ENCODE measurements at places on chromosomes 11 and 22.

DNA sequence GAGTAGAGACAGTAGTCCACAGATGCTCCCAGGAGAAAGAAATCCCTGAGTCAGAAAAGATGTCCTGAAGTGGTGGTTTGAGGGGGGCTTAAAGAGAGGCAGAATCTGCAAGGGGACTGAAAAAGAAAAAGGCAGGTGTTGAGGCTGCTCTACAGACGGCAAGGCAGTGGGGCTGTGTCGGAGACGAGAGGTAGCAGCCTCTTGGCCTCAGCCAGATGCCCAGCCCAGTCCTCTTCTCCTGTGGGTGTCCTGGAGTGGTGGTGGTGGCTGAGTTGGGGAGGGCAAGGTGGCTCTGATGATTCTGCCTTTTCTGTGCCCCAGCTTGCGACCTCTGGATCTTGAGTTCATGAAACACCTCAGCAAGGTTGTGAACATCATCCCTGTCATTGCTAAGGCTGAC is 9.3 kb upstream of the WBP2NL start:
- DNase-seq: no peak

- no peak for DNase-seq
Observed at GRCh38 chr22:37639771-37640590, 512 bp downstream of the SH3BP1 start.

GRCh38 chr22:44042249-44043218 is 18.4 kb downstream of the PARVB start:
- no peak for DNase-seq

DNA sequence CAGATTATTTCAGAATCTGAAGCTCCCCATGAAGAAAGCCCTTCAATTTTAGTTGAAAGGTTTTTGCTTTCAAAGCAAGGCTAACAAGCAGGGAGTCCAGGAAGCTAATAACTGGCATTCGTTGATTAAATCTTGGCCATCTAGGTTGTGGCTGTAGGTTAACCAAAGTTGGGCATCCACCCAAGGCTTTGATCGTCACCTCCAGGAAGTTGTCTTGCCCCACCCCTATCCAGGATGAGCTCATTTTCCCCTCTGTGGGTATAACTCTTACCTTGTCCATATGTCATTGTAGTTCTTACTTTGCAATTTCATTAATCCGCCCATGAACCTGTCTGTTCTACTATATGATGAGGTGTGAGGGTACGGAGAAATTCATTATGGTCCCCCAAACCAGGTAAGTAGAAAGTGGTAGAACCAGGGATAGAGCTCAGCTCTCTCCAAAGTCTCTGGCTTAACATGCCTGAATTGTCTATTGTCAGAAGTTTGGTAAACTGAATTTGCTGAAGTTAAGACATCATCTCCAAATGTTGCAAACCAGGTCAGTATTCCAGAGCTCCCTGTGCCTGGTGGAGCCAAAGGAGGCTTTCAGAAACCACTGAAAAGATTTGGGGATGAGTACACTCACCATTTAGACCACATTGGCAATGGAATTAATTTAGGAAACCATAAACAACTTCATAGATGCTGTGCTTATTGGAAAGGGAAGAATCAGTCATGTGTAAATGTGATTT is 97.1 kb downstream of the CD44 start:
- no peak for DNase-seq

DNA sequence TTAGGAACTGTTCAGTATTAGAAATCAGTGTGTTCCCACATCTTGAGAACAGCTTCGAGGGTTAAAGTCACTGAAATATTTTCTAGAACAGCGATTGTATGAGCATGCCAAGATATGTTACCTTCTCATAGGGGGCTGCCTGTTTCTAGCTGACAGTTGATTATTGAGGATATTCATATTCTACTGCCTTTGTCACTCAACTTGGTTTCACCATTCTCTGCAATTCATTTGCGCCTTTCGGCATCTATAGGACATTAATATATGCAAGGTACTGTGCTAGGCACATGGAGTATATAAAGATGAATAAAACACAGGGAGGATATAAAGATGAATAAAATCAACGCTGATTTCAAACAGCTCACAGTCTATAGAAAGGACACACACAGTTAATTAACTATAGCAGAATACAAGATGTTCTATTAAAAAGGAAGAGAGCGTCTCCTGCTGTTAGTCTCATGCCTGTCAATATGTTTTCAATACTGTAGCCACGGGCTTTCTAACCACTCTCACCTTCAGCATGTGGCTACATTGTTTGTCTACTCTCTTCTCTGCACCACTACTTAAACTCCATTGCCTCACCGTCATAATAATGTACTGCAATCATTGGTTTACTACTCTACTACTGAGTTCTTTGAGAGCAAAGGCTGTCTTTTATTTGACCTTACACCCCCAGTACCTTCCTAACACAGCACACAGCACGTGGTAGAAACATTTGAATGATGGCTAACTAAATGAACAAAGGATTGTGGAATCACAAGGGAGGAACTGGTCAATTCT is 81.9 kb downstream of the RAB30 start:
- no peak for DNase-seq

GRCh38 chr11:118841469-118842242 is 42.0 kb upstream of the CXCR5 start:
- no peak for DNase-seq

GRCh38 chr11:113105592-113105991 is 144.4 kb downstream of the NCAM1 start:
- no peak for DNase-seq

GRCh38 chr11:58395581-58395980 is 11.1 kb downstream of the OR5B3 start:
- no peak for DNase-seq

DNA sequence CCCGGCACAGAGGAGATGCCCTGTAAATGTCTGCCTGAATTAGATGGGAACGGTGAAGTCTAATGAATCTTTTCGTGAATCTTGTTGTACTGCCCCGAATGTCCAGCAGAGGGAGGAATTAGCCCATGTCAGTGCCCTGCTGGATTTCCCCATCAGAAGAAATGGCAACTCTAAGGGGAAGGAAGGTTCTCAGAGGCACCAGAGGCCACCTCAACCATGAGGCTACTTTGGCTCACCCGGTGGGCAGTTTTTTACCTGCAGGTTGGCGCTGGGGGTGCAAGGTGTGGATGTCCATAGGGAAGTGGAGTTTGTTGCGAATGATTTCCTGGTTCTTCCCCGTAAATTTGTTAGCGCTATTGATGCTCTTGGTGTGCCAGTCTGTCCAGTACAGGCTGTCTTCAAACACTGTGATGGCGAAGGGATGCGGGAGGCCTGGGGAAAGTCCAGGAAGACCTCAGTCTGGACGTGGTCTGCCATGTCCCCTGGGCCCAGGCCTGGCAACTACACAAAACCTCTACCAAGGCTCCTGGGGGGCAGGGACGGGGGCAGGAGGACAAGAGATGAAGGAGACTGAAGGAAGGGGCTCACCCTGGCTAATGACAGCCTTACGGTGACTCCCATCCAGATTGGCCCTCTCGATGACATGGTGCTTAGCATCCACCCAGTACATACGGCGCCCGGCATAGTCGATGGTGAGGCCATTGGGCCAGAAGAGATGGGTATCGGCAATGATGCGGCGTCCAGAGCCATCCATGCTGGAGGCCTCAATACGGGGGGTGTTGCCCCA is 28.5 kb downstream of the LRP4 start:
- DNase-seq: peak; percentile 21

- DNase-seq: no peak
Observed at GRCh38 chr11:129767827-129768226, 47.8 kb upstream of the TMEM45B start.

DNA sequence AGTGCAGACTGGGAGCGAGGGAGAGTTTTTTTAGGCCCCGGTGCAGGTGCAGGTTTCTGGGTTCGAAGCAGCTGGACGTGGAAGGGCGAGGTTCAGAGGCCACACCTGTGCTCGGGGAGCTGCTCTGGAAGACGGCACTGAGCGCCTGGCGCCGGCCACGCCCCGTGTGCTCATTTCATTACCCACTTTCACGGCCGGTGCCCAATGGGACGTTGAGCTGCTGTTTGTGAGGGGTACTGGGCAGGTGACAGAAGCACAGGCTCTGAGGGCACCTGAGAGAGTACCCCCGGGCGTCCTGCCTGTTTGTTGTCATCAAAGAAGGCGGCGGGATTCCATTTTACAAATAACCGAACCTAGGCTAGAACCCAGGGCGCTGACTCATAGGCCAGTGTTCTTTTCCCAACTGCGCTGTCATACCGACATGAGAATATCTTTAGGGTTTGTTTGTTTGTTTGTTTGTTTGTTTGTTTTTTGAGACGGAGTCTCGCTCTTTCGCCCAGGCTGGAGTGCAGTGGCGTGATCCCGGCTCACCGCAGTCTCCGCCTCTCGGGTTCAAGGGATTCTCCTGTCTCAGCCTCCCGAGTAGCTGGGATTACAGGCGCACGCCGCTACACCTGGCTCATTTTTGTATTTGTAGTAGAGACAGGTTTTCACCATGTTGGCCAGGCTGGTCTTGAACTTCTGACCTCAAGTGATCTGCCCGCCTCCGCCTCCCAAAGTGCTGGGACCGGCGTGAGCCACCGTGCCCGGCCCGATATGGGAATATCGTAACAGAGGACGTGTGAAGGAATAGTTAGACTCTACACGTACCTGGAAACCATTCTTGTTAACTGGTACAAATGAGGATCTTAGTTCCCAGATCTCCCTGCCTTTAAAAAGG is 16.6 kb upstream of the SPTBN2 start:
- no peak for DNase-seq

DNA sequence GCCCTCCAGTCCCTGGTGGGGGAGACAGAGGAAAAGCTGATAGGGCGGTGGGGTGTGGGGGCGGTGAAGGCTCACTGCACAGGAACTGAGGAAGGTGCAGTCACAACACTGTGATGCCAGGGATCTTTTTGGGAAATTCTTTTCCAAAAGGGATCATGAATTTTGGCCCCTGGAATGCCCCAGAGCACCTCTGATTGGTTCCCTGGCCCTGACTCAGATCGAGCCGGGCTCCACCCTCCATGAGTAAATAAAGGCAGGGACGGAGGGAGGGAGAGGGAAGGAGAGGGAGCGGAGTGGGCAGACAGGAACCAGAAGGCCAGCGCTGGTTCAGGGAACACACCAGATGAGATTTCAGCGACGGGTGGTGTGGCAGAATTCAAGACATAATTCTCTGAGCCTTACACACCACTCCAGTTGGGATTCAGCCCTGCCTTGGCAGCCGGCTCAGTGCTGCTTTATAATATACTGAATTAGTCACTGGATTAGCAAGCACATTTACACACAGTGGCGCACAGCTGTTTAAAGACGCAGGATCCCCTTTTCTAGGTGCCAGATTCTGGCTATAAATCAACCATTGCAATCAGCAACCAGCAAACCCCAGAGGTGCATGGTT is 80.3 kb downstream of the ETS1 start:
- no peak for DNase-seq

GRCh38 chr11:57269571-57270021 is 32.5 kb upstream of the APLNR start:
- peak; percentile 72 for DNase-seq

DNA sequence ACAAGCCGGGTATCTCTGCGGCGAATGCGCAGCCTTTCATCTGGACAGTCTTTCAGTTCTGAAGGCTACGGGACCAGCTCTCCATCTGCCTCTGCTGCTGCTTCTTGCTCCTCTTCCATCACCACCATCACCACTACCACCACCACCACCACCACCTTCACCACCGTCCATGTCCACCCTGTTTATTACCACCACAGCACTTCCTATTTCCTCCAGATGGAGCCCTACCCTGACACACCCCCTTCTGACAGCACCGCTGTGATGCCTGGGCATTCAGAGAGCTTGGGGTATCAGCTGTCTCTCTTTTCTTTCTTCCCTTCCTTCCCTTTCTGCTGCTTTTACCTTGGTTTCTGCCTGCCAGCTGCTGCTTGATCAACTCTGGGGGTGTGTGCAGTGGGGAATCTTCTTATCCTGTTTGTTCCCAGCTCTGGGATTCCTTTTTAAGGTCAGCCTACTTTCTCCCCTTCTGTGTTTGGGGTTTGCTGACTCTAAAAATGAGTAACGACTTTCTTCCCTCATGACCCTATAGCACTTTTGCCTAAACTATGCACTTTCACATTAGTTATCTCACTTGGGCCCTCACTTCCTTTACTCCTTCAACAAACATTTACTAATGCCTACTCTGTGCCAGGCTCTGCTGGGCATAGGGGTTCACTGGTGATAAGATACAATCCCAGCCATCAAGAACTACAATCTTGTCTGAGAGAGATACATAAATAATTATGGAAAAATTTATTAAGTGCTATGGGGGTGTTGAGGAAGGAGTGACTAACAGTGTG is 7.8 kb upstream of the RRM1 start:
- no peak for DNase-seq

DNA sequence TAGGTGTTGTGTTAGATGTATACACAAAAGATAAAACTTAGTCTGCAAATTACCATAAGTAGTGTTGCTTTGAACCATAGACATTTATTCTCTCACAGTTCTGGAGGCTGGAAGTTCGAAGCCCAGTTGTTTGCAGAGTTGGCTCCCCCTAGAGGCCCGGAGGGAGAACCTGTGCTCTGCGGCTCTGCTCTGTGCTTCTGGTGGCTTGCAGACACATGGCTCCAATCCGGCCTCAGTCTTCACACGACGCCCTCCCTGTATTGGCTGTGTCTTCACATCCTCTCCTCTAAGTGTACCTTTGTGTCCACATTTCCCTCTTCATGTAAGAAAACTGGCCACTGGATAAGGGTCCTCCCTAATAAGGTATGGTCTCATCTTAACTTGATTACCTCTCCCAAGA is 128.4 kb downstream of the OPCML start:
- DNase-seq: no peak

DNA sequence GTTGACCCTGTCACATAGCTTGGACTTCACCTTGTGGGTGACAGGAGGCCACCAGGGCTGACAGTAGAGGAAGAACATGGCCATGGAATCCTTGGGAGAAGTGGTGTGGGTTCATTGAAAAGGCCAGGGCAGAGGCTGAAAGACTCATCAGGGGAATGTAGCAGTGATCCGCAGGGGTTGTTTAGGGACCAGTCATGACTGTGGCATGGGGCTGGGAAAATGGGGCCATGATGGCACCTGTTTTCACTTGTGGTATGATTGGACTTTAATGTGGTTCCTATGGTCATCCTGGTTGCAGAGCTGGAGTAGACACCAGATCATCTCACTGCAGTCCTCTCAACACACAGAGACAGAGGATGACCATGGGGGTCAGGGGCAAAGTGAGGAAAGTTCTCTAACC is 66.7 kb upstream of the MYEOV start:
- DNase-seq: no peak

DNA sequence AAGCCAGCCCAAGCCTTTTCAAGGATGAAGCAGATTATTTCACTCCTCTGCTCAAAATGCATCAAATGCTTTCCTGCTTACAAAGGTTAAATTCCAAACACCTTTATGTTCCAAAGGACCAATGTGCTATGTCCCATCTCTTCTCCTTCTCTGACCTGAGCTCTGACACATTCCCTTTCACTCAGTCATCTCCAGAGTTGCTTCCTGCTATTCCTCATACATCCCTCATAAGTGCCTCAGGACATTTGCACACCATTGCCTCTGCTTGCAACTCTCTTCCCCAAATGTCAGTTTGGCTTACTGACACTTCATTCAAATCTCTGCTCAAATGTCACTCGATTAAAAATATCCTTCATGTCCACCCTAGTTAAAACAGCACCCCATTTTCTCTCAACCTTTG is 53.3 kb upstream of the BMAL1 start:
- DNase-seq: no peak

GRCh38 chr11:19429108-19429760 is 188.5 kb upstream of the E2F8 start:
- DNase-seq: no peak

GRCh38 chr11:12724301-12725054 is 50.3 kb downstream of the TEAD1 start:
- DNase-seq: peak; percentile 80

GRCh38 chr11:82174610-82175009 is 559.1 kb downstream of the FAM181B start:
- DNase-seq: no peak
